Effector CD4-positive, alpha-beta T cell (primary cell): ENCODE measurements at places on chromosomes 3 and 15.

DNA sequence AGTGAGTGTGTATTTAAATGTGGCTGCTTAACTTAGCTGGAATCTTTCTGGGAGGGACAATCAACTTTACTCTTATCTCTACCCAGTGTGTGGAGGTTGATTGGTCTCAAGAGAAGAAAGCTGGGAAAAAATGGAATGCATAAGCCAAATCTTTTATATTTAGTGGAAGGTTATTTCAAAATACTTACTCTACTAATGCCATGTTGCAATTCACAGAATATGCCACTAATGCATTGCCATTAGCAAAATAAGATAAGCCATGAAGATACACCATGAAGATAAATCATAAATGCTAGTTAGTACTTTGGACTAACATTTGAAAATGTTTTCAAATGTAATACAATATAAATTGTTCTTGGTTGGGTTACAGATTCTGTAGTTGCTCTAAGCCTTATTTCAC, 155.1 kb upstream of the LRRFIP2 start:
- DNase-seq: no peak

- DNase-seq: no peak
Observed at GRCh38 chr15:60616147-60616546, 137.2 kb upstream of the ICE2 start.

GRCh38 chr3:42159147-42159546, 68.0 kb downstream of the TRAK1 start:
- DNase-seq: no peak

DNA sequence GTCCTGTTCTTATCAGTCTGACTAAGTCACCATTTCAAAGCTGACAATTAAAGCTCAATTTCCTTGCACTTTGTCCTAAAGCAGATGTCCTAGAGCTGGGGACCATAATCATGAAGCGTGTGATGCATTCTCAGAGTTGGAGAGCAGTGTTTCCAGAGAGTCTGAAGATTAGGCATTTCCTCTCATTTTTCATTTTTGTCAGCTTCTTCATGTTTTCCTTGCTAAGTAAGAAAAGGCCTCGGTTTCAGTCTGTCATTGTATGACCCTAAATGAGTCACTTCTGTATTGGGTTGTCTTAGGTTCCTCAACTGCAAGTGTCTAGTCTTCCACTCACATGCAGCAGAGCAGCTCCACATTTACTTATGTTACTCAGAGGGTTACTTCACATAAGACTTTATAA, 257.2 kb upstream of the TPRG1 start:
- no peak for DNase-seq

DNA sequence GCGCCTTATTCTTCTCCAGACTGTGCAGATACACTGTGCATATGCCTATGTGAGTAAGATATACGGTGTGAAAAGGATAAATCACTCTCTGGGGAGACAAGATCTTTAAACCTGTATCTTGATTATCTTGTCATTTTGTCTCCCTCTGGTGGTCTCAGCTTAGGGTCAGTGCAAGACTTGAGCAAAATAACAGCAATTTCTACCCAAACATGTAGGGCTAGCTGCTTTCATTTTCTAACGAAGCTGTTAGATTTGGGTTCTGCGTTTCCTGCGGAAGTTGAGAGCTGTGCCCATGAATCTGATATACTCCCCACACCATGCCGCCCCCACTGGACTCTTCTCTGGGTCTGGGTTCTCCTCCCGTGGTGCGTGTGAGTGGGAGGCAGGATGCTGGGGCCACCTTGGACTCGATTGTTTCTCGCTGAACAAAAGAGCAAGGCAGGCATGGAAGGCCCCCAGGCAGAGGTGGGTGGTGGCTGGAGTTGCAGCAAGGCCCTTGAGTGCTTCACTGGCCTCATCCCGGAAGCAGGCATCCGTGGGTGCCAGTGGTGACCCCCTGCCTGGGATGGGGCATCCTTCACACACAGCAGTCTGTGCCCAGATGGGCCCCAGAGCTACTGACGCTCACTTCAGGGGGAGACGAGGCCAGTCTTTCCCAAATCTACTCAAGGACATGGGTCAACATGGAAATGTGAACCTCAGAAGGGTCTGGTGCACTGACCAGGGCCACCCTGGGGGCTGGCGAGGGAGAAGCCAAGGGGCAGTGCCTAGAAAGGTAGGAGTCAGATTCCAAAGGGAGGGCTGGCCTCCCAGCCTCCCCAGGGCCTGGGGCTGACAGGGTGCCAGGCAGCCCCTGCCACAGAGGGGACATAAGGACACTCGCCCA, 179.6 kb downstream of the NSMCE3 start:
- DNase-seq: no peak

- DNase-seq: no peak
Observed at GRCh38 chr3:121411523-121411922, 134.3 kb downstream of the POLQ start.

DNA sequence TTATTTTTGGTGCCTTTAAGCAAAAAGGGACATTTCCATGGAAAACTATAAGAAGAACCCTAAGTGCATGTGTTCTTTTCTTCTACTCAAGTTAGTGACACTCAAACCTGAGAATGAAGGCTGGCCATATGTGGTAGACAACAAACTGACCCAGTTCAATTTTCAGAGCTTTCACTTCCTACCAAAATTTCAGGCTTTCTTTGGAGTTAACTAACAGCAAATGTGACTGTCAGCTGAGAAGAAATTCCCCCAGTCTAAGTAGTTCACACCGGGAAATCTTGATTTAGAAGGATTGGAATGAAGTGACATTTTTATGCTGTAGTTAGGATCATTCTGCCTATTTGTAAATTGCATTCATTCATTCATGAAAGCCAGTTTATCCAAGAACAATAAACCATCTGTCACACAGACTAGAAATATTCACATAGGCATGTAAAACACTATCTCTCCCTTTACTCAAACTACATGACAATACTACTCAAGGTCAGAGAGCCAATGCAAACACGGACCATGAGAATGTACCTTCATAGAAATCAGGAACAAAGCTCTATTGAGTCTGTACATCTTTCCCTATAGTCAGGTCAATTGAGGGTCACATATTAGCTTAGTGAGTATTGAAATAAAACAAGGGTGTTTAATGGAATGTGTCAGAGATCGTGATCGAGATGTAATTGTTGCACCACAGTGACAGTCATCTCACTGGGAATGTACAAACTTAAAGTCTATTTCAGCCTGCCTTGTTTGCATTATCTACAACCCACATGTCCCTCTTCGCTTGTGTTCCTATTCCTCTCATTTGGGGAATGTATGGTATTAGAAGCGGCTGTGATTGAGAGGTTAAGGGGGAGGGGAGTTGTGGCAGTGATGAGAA, 113.8 kb upstream of the TGFBR2 start:
- DNase-seq: no peak

DNA sequence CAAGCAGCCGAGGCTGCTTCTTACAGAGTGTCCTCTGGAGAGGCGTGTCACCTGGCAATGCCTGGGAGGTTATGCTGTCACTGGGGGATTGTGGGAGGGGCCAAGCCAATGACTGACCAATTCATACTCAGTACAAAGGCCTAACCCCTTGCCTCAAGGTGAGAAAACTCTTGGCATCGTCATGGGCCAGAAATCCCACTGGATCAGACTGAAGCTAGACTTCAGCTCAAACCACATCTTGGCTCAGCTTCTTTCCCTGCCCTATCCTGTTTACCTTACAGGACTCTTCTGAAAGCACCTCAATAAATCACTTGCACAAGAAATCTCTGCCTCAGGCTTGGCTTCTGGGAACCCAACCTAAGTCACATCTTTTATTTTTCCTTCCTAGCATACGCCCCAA, 9.5 kb downstream of the ANAPC13 start:
- no peak for DNase-seq

GRCh38 chr3:160480931-160481330, 31.3 kb upstream of the TRIM59 start:
- no peak for DNase-seq

DNA sequence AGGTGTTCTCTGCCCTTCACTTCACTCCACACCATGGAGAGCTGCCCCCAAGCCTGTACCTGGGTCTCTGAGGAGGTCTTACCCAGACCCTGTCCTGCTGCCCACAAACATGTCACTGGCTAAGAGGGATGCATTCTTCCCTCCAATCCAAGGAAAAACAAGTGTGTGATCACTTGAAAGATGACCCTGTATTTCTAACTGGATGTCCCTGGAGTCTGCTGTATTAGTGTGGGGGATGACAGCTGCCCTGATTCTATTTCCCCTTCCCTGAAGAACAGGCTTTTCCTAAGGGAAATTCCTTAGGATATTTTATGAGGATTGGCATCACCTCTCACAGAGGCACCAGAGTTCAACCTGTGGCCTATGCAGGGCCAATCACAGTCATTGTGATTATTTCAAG, 55.0 kb upstream of the GATA2 start:
- DNase-seq: no peak

- DNase-seq: no peak
Observed at GRCh38 chr3:133709139-133709750, 36.9 kb upstream of the TF start.

GRCh38 chr3:150331978-150332568, 76.0 kb upstream of the TSC22D2 start:
- DNase-seq: no peak

DNA sequence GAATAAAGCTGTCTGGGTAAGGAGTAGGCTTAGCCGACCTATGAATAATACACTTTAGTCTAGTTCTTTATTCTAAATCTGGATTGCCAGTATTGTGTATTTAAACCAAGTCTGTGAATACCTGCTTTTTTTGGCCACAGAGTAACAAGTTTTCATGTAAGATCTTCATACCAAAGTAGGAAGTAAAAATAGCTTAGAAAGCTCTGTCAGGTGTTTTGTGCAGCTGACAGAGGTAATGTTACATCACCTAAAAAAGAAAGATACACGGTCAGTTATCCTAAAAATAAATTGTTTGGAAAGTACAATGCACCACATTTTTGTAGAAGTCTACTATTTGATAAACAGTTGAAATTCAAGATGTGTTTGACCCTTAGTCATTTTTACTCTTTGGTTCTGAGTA, 16.5 kb downstream of the CALML4 start:
- no peak for DNase-seq

DNA sequence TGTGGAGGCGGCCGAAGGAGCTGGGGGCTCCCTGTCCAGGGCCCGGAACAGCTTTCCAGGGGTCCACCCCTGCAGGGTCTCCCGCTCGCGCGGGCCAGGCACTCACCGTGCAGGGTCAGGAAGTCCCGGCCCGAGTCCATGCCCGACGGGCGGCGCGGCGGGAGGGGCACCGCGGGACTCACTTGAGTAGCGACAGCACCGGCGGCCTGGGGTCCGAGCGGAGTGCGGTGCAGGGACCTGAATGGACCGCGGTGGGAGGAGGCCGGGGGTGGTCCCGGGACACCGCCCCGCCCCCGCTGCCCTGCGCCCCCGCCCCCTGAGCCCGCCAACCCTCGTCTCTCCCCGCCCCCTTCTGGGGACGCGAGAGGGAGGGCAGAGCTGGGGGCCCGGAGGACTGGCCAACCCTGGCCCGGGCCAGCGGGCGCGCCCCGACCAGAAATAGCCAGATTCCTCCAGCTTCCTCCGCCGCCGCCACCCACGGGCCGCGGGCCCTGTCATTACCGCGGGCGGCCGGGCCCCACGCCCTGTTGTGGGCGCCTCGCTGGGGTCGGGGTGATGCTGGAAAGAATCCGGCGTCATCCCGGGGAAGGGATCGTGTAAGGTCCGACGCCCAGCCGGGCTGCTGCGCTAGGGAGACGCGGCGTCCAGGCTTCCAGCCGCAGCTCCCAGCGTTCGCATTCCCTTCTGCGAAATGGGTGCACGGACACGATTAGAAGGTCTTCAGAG, at the start of gene PLCD1:
PLCD1 (minus strand) TSS at position 243 of the 726 bp plus-strand sequence; CDS start at position 140, 103 bp downstream.
- peak; percentile 39 for DNase-seq

GRCh38 chr3:65664446-65664845, 374.3 kb downstream of the MAGI1 start:
- no peak for DNase-seq

DNA sequence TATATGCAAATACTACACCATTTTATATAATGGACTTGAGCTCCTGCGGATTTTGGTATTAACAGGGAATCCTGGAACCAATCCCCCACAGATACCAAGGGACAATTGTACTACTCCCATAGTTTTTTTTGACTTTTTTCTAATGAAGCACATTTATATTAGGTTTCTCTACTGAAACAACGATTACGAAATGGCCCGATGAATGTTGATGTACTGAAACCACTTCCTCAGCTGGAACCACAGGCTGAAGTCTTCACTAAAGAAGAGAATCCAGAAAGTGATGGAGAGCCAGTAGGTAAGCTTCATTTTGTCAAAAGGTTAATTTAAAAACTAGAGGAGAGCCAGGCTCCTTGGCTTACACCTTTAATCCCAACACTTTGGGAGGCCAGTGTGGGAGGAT, 121.5 kb upstream of the LRRFIP2 start:
- DNase-seq: no peak

DNA sequence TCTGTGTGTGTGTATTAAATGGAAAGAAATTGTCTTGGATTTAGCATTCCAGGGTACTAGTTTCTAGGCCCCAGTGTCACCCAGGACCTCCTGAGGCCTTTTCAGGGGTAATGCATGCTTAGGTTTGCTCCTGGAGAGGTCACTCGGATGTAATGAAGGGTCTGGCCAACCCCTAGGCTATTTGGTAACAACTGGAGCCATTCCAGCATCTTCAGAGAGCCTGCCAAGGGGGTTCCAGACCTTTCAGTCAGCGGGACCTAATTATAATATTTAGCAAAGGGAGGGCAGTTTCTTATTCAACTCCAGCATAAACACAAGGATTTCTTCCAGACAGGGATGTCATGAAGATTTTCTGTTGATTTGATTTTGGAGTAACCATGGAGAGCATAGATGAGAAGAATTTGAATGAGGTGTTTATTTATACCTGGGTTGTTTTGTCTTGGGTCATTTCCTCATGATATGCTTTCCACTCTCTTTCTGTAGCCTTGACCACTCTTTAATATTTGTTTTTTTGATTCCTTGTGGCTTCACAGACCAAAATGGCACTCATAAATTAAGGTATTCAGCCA, 17.4 kb downstream of the KAT2B start:
- DNase-seq: no peak

DNA sequence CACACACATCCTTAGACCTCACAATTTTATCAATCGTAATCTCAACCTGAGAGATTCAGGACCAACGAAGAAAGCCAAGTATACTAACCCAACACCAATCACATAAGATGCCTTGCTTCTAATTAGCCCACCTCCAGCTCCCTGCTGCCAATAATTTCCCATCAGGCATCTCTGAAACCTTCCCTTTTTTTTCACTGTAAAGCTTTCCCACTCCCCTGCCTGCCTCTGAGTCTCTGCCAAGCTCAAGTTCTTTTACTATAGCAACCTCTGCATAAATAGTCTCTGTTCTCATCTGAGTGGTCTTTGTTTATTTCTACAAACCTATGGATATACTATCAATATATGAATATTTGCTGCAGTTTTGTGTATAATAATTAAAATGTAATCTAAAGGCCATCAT, 86.5 kb downstream of the PIK3CB start:
- DNase-seq: no peak
